ENCODE measurements at places on chromosomes 3 and 15.

DNA sequence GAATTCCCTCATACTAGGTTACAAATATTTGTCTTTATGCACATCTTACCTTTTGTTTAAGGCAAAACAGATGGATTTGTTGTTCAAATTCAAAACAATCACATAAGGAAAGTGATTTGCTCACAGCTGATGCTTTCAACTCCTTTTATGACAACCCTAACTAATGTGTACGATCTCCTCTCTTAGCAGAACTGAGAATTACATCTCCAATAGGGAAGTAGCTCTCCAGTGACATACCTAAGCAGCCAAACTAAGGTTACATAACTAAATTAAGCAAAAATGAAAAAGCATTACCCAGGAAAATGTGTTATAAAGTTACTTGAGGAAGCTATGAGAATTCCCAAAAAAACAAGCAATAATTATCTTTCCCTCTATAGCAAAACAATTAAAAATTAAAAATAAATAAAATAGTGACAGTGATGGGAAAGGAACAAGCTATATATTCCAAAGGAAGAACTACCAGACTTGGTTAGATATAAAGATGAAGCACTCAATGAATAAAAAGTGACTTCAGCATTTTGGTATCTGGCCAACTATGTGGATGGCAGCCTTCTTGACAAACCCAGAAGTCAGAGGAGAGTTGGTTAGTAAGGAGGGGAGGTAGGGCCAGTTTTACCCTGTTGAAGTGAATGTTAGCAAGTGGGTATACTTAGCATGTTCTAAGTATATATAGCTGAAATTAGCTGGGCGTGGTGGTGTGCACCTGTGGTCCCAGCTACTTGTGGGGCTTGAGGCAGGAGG, 32.4 kb downstream of the PEAK1 start:
- DNase-seq = no peak

DNA sequence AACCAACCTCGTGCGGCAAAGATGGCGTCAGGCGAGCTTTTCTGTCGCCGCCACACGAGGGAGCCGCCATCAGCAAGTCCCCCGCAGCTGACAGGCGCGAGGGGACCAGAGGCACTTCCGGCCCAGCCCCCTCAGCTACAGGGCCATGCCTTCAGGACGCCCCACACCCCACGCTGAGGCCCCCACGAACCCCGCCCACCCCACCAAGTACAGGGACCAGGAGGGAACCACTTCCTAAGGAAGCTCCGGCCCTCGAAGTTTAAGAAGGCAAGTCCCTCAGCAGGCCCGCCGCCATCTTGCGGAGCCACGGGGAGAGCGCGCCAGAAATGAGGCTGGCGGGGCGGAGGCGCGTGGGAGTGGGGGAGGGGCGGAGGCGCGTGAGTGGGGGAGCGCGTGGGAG, 790 bp downstream of the DAZL start:
- DNase-seq = no peak

GRCh38 chr3:2158828-2159227, 60.2 kb downstream of the CNTN4 start:
- no peak for DNase-seq

GRCh38 chr15:55349282-55349681, 30.3 kb downstream of the PIGB start:
- DNase-seq = no peak

DNA sequence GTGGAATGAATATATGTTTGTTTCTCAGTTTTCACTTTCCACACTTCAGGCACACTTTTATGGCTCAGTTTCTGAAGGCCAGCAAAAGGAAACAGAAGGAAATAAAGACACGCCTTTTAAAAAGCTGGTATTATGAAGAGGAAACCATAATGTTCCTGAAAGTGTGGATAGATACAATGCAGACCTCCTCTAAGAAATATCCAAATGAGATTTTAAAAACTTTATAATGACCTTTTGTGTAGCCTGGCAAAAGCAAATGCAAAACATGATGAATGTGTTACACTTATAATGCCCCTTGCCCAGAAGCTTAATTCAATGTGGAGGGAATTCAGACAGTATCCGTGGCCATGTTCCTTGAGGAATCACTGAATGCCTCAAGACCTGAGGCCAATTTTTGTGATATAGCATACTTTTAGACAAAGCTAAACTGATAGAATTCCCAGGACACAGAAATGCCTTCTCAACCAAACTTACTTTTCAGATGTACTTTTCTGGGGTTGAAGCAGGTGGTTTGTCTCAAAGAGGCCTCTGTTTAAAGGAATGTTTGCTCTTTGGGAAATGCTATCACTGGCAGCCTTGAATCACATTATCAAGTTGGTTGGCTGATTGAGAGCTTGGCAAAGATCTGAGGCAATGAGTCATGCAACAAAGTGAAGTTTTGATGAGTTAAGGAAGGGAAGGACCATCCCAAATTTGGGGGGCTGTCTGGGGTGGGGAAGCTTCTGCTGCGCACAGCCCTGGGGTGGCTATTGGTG, 77.1 kb upstream of the CACNA2D3 start:
- DNase-seq = no peak

DNA sequence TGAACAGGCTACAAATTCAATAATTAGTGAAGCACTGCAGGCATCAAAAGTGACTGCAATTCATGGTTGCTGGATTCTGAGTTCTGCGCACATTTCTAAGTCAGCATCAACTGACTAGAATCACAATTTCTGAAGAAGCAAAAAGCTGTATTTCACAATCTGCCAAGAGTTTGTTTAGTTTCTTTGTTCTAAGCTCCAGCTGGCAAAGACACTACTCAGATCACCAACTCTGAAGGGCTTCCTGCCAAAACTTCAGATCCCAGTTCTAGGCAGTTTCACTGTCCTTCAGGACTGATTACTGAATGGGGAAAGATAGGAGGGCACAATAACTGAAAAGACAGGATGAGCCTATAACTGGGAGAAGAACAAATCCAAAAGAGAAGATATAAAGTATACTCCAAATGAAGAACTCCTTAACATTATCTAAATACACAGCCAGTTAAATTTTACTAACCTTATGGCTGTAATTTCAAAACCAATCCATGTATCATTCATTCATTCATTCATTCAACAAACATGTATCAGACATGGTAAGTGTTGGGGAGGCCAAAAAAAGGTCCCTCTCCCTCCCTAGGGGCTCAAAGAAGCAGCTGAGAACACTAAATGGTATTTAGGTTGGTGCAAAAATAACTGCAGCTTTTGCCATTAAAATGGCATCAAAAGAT, 17.1 kb downstream of the TJP1 start:
- DNase-seq = peak; percentile 47
